ENCODE measurements at places on chromosomes 12 and 14. TPM values are rescaled to one million over a fixed set of nuclear protein-coding genes. Genes with fewer than 3 reads are reported as not detected.

COL2A1 gene
- 0.07 TPM for total RNA-seq

MEG3 gene
- 41.4 TPM for total RNA-seq

BCDIN3D gene
- total RNA-seq, result 4.9 TPM

PKP2 gene
- 56.0 TPM for total RNA-seq

VSX2 gene
- total RNA-seq, result not detected

KRT78 gene
- total RNA-seq, result 6.2 TPM

RD3L gene
- total RNA-seq, result not detected

Measured in nasal cavity respiratory epithelium epithelial cell of viscerocranial mucosa (primary cell).